ENCODE measurements at places on chromosomes 6 and 20. TPM values are rescaled to one million over a fixed set of nuclear protein-coding genes. Genes with fewer than 3 reads are reported as not detected.
A peak's percentile ranks its signal among the peaks of the same experiment; 100 is the strongest.

DNA sequence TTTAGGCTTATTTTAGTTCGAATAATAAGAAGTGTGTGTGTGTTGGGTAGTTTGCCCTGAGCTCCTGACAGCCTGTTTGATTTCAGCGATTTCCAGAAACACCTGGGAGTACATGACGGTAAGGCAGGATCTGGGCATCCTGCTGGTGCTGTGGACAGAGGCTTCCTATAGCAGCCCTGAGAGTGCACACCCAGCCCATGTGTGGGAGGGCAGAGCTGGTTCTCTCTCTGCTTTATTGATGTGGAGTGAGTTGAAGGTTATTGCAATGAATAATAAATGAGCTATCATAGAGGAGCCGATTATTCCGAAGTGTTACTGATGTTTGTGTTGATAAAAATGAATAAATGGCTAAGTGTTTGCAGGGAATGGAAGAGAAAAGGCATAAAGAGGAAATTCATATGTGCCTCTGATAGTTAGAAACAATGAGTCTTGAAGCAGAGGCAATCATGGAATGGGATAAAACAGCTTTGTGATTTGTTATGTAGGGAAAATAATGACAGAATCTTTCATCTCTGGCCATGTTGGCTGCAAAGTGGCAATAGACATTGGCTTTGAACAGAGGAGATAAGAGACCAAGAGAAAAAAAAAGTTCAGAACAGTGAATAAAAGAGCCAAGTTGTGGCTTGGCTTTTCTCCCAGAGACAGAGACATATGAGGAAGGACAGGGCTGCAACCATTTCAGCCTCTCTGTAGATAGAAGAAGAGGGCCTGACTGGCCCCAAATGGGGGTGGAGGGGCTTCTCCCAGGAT is 166.2 kb upstream of the CHD6 start:
- DNase-seq: no peak

- DNase-seq: no peak
Measured at GRCh38 chr6:121305957-121306607, 28.2 kb downstream of the TBC1D32 start.

- DNase-seq: peak; percentile 23
Measured at GRCh38 chr6:36781669-36782068, 57.6 kb downstream of the CPNE5 start.

DNA sequence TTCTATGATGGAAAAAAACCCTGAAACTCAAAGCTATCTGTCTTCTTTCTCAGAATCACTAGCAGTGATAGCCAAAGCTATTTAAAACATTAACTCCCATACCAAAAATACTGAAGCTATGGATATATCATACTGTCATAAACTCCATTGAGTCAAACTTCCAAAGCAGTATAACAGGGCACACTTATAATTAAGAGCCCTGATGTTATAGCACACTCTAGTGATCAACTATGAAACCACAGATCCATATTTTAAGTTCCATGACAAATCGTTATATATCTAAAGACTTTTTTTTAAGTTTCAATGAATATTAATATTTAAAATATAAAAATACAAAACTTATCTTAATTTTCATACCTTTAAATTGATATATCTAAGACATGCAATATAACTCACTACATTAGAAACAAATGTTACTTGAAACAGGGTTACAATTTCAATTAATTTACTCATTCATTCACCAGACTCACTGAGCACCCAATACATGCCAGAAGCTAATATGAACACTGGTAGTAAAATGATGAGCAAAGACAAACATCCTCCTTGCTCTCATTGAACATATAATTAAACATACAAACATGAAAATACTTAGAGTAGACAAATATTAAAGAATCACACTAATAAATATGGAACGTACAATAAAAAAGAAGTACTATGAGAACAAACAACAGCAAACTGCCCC is 69.3 kb downstream of the IBTK start:
- no peak for DNase-seq

DNA sequence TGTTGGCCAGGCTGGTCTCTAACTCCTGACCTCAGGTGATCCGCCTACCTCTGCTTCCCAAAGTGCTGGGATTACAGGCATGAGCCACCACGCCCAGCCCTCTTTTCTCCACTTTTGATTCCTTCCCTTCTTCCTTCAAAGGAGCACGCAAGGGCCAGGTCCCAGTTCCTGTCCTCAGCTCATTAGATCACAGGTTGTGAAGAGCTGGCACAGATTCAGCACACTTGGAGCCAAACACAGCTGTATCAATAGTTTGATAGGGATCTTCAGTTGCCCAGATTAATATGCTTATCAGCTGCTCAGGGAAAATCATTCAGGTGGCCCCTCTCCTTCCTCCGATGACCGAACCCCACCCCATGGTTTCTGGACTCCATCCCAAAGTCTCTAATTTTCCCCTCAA is 14.4 kb upstream of the SLC22A23 start:
- DNase-seq: no peak

DNA sequence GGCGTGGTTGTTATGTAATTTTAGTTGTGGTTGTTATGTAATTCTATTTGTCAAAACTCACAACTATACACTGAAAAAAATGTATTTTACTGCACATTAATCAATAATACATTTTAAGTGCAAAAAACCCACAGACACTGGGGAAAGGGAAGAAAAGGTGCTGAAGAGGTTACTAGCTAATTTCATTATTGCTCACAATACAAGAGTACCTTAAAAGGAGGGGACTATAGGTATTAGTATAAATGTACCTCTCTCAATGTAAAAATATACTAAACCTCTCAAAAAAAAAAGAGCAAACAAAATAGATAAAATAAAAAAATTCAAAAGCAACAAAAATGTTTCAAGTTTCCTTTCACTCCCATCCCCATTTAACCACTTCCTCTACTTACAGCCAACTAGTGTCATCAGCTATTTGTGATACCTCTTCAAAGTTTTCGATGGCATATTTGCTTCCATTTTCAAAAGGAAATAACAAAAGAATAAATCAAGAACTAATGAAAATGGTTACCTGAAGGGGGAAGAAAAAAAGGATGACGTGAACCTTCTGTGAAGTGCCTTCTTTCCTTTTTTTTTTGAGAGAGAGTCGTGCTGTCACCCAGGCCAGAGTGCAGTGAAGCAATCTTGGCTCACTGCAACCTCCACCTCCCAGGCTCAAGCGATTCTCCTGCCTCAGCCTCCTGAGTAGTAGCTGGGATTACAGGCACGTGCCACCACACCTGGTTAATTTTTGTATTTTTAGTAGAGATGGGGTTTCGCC is 30.2 kb downstream of the RANBP9 start:
- no peak for DNase-seq

GRCh38 chr6:154167126-154167525 is 128.1 kb downstream of the OPRM1 start:
- DNase-seq: no peak

DNA sequence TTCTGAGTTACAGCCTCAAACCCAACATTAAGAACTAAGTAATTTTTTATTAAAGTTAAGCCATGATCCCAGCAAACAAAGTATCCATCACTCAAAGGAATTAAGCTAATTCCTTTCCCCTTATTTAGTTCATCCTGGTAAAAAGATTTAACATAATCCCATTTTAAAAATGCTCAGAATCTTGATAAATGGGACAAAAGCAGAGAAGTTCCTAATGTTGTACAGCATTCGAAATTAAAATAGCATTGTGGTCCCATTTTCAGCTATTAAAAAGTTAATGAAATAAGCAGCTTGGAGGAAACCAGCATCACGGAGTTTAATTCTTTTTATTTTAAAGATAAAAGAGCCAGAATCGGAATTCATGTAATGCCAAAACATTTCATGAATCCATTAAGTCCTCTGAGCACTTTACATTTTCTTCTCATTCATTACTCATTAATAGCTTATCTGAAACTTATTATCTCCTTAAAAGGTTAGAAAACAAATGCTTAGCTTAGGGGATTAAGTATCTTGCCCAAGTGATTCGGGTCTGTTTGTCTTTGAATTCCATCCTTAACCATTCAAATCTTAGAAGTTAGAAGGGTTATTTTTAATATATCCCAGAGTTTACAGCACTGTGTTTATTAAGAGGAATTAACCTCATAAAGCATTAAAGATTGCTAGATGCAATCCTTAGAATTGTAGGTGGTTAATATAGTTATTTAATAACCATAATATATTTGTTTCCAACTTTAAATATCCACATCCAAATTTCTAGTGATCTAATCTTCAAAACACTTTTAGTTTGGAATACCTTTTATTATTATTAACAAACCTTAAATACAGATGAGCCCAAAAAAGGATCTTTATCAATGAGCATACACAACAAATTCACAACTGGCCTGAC is 11.2 kb downstream of the RBM39 start:
- no peak for DNase-seq

- DNase-seq: no peak
Measured at GRCh38 chr6:106789428-106790148, 160.2 kb downstream of the QRSL1 start.

DNA sequence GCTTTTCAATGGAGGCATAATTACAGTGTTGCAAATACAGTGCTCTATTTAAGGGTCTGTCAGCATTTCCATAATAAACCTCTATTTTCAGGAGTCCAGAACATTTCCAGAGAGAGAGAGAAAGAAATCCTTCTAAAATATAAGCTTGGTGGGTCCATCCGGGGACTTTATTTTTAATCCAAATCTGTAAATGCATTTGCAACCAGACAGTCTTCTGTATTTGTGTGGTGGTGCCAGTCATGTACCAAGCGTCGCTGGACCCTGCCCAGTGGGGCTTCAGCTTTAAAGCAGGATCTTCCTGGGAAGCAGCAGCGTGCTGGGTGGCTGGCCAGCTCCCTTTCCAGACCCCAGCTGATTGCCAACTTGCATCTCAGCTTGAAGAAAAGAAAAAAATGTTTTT is 256.5 kb upstream of the SUPT3H start:
- peak; percentile 40 for DNase-seq

The TTK gene
- total RNA-seq: 0.31 TPM

The EIF2S2 gene
- 46.9 TPM for total RNA-seq

The DEFB121 gene
- total RNA-seq: not detected

The FOXF2 gene
- 0.53 TPM for total RNA-seq

The BMP7 gene
- 39.4 TPM for total RNA-seq

The ZC2HC1B gene
- not detected for total RNA-seq

The PPIL6 gene
- total RNA-seq: 3.7 TPM

Measured in right cardiac atrium (tissue), 5 donors.